Activated CD4-positive, alpha-beta memory T cell treated with anti-CD3 and anti-CD28 coated beads, Interleukin-2, amount 10 ng/mL, durations not matched to agents 7 days and 5 days (primary cell): ENCODE measurements at places on chromosomes 7 and 10. TPM values are rescaled to one million over a fixed set of nuclear protein-coding genes. Genes with fewer than 3 reads are reported as not detected.

DNA sequence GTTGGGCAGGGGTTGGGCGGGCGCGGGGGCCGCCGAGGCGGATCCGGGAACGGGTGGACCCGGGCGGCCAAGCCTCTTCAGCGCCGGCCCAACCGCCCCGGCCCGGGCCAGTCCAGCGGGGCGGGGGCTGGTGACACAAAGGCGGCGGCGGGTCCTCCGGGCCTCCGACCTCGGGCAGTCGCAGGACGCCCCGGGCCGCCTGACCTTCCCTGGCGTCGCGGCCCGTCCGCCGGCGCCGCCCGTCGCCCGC lies 54.2 kb downstream of the METTL2B start:
- no peak for DNase-seq
- no peak overlapping the region for H3K27ac ChIP-seq
- H3K4me3 ChIP-seq, result no peak overlapping the region
- H3K4me1 ChIP-seq, result peaks cover 30% of the 10 kb centered on the region
- H3K27me3 ChIP-seq, result no peaks in the 10 kb centered on the region

- H3K4me1 ChIP-seq, result no peaks in the 10 kb centered on the region
- DNase-seq, result no peak
- no peaks in the 10 kb centered on the region for H3K27me3 ChIP-seq
- no peaks in the 10 kb centered on the region for H3K36me3 ChIP-seq
- no peak overlapping the region for H3K4me3 ChIP-seq
Observed at GRCh38 chr10:121774404-121774803, 153.4 kb downstream of the ATE1 start.

The NSMCE4A gene
- total RNA-seq, result 54.0 TPM

DNA sequence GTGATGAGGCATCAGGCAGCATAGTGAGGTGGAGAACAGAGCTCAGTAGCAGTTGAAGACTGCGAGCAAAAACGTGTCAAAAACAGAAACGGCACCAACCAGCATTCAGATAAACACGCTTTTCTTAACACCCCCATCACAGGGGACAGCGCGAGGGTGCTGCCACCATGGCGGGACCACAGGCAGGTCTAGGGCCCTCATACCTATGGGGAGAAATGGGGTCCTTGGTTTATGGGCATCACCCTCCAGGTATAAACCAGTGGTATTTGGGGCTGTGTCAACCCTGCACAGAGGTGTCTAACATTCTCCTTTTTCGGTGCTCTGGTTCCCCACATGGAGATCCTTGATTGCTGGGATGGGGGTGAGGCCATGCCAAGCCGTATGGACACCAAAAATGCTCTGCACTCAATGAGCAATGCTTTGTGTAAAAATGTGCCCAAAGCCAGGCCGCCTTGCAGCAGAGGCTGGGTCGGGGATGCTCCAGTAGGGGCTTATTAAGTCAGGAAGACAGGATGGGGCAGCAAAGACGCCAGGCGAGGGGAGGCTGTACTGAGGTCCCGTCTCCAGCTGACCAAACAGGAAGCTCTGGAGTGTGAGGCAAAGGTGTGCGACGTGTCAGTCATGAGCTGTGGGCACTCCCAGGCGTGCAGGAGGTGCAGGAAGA lies 191.5 kb downstream of the WDR37 start:
- H3K27ac ChIP-seq, result no peak overlapping the region
- no peak for DNase-seq
- peaks cover 59% of the 10 kb centered on the region for H3K27me3 ChIP-seq
- H3K4me3 ChIP-seq, result no peak overlapping the region

DNA sequence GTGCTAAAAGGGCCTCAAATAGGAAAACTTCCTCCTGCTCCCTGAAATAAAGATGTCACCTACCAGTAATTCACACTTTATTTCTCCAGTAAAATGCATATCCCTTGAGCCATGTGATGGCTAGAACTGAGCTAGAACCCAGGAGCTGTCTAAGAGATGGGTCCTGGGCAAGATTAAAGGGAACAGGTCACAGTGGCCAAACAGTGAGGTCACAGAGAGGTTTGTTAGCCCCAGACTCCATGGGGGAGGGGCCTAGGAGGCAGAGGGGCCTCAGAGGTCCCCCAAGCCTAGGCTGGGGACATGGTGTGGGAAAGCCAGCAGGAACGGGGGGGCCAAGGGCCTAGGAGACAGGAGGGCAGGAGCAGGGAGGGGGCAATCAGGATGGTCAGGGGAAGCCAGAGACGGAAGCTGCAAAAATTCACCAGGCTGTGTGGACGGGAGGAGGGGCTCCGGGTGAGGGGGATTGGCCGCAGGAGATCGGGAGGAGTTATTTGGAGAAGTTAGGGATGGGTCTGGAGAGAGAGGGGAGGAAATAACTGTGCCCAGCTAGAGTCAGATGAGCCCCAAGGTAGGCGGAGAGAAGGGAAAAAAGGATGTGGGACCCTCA lies 3.3 kb downstream of the FBXO24 start:
- no peak for DNase-seq
- peaks cover 11% of the 10 kb centered on the region for H3K36me3 ChIP-seq
- peaks cover 11% of the 10 kb centered on the region for H3K27me3 ChIP-seq
- H3K4me3 ChIP-seq, result no peak overlapping the region

The PDK4 gene
- not detected for total RNA-seq

DNA sequence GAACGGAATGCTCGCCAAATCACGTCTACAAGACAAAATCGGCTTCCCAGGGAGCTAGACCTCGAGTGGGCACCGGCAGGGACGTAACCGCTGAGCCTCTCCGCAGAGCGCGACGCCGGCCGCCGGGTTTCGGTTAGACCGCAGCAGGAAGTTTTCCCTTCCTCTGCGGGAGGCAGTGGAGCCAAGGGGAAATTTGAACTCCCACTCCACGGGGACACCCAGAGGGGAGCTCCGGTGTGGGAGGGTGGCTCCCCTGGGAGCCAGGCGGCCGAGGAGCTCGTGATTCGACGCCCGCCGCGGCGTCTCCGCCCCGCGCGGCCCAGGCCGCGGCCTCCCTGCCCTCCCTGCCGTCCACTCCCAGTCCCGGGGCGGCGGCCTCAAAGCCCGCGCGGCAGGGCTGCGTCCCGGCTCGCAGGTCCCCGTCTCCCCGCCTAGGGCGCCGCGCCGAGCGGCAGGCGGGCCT lies 426 bp downstream of the SYPL1 start:
- peak overlapping the region; percentile 82 for H3K4me3 ChIP-seq
- H3K36me3 ChIP-seq, result peaks cover 13% of the 10 kb centered on the region
- DNase-seq, result peak; percentile 48
- peaks cover 14% of the 10 kb centered on the region for H3K27me3 ChIP-seq
- H3K4me1 ChIP-seq, result peaks cover 45% of the 10 kb centered on the region
- peak overlapping the region; percentile 85 for H3K27ac ChIP-seq

- no peak overlapping the region for H3K27ac ChIP-seq
- H3K27me3 ChIP-seq, result peaks cover 4% of the 10 kb centered on the region
- no peak overlapping the region for H3K4me3 ChIP-seq
- H3K4me1 ChIP-seq, result no peaks in the 10 kb centered on the region
- no peak for DNase-seq
Observed at GRCh38 chr7:144049491-144049890, 743 bp downstream of the OR2A5 start.

GRCh38 chr7:113715981-113716856 lies 202.6 kb downstream of the PPP1R3A start:
- H3K4me3 ChIP-seq, result no peak overlapping the region
- H3K36me3 ChIP-seq, result no peaks in the 10 kb centered on the region
- no peaks in the 10 kb centered on the region for H3K4me1 ChIP-seq
- no peak overlapping the region for H3K27ac ChIP-seq

The BAG3 gene
- 27.2 TPM for total RNA-seq

- peaks cover 18% of the 10 kb centered on the region for H3K36me3 ChIP-seq
- H3K27ac ChIP-seq, result peak overlapping the region; percentile 65
- no peak for DNase-seq
Observed at GRCh38 chr7:140213684-140214074, 36.9 kb upstream of the KDM7A start.

The BHLHA15 gene
- 0.43 TPM for total RNA-seq

DNA sequence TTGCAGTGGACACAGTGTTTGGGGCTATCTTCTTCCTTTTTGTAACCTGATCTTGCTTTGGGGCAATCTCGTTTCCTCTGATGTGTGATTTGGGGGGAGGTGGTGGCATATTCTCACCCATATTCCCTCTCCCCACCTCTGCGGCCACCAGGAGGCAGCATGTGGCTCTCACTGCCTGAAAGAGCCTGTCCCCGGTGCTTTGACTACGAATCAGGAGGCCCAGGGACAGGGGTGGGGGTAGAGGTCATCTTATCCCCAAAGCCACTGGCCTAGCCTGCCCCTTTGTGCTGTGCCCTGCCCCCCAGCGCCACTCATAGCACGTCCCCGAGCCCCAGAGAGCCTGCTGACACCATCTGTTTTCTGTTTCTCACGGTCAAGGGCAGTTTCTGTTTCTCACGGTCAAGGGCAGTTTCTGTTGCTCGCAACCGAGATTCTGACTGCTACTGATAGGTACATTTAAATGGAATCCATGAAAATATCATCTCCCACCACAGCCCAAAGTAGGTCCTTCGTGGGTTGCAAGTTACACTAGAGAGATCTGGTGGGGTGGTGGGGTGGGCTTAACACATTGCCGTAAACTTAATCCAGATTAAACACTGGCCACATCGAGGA lies 28.2 kb downstream of the PHYH start:
- H3K27me3 ChIP-seq, result no peaks in the 10 kb centered on the region
- peaks cover 6% of the 10 kb centered on the region for H3K4me1 ChIP-seq
- H3K27ac ChIP-seq, result no peak overlapping the region
- DNase-seq, result peak; percentile 65
- H3K36me3 ChIP-seq, result no peaks in the 10 kb centered on the region

DNA sequence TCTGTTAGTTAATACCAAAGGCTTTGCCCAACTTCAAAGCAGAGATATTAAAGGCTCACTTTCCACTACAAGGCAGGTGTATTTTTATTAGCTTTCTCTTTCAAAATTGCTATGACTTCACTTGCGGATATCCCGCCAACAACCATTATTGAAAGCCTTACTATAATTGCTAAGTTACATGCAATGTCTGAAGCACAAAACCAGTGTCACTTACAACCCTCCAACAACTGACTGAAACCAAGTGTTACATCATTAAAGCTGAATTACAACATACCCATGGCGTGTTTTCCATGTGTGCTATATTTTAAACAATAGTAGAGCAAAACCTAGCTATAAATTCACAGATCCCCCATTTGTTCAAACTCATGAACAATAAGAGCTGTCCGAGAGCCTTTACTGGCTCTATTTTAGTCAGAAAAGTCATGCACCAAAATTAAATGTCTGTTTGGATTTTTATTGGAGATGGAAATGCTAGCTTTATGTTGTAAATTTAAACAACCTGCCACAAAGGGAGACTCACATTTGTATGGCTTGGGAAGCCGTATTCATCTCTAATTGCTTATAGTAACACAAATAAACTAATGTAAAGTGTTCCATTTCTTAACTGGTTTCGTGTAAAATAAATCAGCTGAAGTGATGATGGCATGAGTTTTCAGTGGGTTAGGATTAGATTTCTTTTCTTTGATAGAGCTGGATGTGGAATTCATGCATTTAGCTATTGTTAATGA lies 227.1 kb downstream of the AGMO start:
- H3K4me1 ChIP-seq, result no peaks in the 10 kb centered on the region
- no peaks in the 10 kb centered on the region for H3K27me3 ChIP-seq
- no peak overlapping the region for H3K27ac ChIP-seq
- DNase-seq, result no peak
- H3K36me3 ChIP-seq, result no peaks in the 10 kb centered on the region
- no peak overlapping the region for H3K4me3 ChIP-seq

GRCh38 chr7:150983893-150984368 lies 5.8 kb upstream of the KCNH2 start:
- no peaks in the 10 kb centered on the region for H3K36me3 ChIP-seq
- peaks cover 58% of the 10 kb centered on the region for H3K27me3 ChIP-seq

DNA sequence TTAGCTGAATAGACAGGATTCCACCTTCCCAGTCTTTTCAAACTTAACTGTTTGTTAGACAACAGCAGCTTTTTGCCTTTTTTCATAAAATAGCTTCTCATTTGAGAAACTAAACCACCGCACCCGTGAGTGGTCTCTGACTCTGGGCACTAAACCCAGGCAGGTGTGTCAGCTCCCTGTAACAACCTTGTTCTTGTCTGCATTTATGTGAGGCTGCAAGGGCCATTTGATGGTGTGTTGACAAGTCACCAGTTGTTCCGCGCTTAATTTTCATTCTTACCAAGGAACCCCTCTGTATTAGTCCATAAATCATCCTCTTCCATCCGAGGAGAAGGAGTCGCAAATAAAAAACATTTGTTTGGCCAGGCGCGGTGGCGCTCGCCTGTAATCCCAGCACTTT lies 1.5 kb downstream of the STOX1 start:
- peaks cover 8% of the 10 kb centered on the region for H3K4me1 ChIP-seq
- DNase-seq, result no peak
- H3K4me3 ChIP-seq, result peak overlapping the region; percentile 31
- H3K27me3 ChIP-seq, result peaks cover 23% of the 10 kb centered on the region

DNA sequence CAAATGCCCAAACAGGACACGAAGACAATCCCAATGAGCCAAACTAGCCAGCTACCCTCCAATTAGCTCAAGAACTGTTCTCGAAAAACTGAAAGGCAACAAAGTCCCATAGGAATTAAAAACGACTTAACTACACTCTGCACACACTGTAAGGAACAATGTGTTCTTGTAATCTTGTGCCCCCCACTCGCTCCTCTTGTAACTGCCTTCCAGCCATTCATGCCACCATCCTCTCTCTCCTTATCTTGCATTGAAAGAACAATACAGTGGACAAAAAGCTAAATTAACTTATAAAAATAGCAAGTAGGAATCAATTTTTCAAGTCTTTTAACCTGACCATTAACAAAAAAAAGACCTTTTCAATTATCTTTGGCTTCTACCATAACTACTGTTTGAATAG lies 2.9 kb downstream of the CYTH3 start:
- H3K27ac ChIP-seq, result no peak overlapping the region
- H3K4me3 ChIP-seq, result no peak overlapping the region
- no peak for DNase-seq
- H3K27me3 ChIP-seq, result peaks cover 66% of the 10 kb centered on the region

The APBB1IP gene
- 80.9 TPM for total RNA-seq

The FOXP2 gene
- not detected for total RNA-seq

- peaks cover 1% of the 10 kb centered on the region for H3K4me1 ChIP-seq
- no peak for DNase-seq
- no peaks in the 10 kb centered on the region for H3K27me3 ChIP-seq
- no peaks in the 10 kb centered on the region for H3K36me3 ChIP-seq
- no peak overlapping the region for H3K4me3 ChIP-seq
Observed at GRCh38 chr7:20111821-20112542, 105.2 kb downstream of the MACC1 start.

DNA sequence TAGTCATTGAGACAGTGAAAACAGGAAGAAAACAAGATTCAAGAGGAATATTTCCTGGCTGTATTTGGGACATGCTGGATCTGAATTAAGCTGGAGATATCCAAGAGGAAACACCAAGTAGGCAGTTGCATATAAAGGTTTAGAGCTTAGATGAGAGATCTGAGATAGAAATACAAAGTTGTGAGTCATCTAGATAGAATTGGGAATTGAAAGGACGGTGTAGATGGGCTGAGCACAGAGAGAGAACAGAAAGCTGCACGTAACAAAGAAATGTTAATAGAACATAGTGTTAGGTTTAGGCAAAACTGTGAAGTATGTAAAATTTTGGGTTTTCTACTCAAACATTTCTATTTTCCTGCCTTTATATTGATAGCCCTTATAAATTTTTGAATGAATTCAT lies 218.5 kb upstream of the TMEM196 start:
- no peaks in the 10 kb centered on the region for H3K27me3 ChIP-seq
- H3K4me1 ChIP-seq, result no peaks in the 10 kb centered on the region
- no peak for DNase-seq
- no peaks in the 10 kb centered on the region for H3K36me3 ChIP-seq
- H3K27ac ChIP-seq, result no peak overlapping the region
- H3K4me3 ChIP-seq, result no peak overlapping the region

The NPY gene
- total RNA-seq, result not detected

The RNF148 gene
- total RNA-seq, result not detected

The GPR146 gene
- 10.0 TPM for total RNA-seq

GRCh38 chr10:57260175-57260574 lies 899.1 kb upstream of the ZWINT start:
- H3K36me3 ChIP-seq, result no peaks in the 10 kb centered on the region
- no peak for DNase-seq
- H3K4me3 ChIP-seq, result no peak overlapping the region
- H3K27ac ChIP-seq, result no peak overlapping the region
- H3K27me3 ChIP-seq, result no peaks in the 10 kb centered on the region
